ENCODE measurements at places on chromosomes 4 and X. TPM values are rescaled to one million over a fixed set of nuclear protein-coding genes. Genes with fewer than 3 reads are reported as not detected.

- no peak for DNase-seq
Measured at GRCh38 chrX:108029928-108030711, 14.7 kb upstream of the VSIG1 start.

- no peak for DNase-seq
Measured at GRCh38 chr4:141127884-141128283, 5.4 kb downstream of the RNF150 start.

FNIP2 gene
- total RNA-seq = 34.3 TPM

- no peak for DNase-seq
Measured at GRCh38 chr4:74120086-74120485, 21.1 kb upstream of the CXCL2 start.

SSX2 gene
- total RNA-seq = not detected

HTN3 gene
- not detected for total RNA-seq

- DNase-seq = no peak
Measured at GRCh38 chrX:118497180-118497818, 1.7 kb downstream of the DOCK11 start.

PTCHD1 gene
- under 0.01 TPM for total RNA-seq

- no peak for DNase-seq
Measured at GRCh38 chr4:65799513-65799912, 129.2 kb upstream of the EPHA5 start.

GRCh38 chr4:4761128-4761982, 98.1 kb upstream of the MSX1 start:
- no peak for DNase-seq

ATP1B4 gene
- not detected for total RNA-seq

DNA sequence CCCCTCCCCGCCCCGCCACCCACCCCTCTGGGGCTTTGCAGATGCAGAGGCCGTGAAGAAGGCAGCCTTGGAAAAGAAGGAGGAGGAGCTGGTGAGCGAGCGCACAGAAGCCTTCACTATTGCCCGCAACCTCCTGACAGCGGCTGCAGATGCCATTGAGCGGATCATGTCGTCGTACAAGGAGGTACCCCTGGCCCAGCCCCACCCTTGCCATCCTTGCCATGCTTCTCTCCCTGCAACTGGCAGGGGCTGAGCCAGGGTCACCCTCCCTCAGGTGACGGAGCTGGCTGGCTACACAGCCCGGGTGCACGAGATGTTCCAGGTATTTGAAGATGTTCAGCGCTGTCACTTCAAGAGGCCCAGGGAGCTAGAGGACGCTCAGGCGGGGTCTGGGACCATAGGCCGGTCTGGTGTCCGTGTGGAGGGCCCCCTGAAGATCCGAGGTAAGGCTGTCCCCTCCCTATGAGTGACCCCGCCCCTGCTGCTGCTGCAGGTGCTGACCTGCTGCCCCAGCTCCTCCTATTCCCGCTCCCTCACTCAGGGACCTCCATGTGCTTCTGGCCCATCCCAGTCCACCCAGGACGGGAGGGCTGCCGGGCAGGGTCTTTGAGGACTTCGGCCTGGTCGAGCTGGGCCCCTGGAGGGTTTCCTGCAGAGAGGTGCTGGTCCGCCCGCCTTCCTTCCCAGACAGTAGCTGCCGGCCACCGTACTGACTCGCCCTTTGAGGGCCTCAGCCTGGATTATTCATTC, 11.6 kb downstream of the ABCD1 start:
- DNase-seq = no peak

DNA sequence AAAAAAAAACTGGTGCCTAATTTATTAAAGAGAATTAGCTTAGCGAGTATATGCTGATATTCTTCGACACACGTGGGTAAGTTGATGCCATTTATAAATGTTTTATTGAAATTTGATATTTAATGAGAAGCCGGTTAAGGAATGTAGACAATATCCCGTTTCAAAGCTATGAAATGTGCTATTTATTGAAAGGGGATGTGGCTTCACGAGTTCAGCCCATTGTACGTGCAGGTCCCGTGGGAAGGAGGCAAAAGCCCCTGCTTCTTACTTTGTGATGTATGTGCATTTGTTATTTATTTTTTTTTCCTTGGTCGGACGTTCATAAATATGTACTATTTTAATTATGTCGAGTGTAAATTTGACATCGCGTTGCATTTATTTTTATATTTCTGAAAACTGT, 20.2 kb downstream of the SHOX start:
- DNase-seq = no peak

- no peak for DNase-seq
Measured at GRCh38 chr4:92551616-92552015, 247.8 kb downstream of the GRID2 start.

- DNase-seq = no peak
Measured at GRCh38 chr4:188190461-188190860, 51.2 kb downstream of the TRIML1 start.

TAF1 gene
- total RNA-seq = 29.8 TPM
